Pulmonary artery endothelial cell (primary cell): ENCODE measurements at places on chromosomes 13 and 19. TPM values are rescaled to one million over a fixed set of nuclear protein-coding genes. Genes with fewer than 3 reads are reported as not detected.
A peak's percentile ranks its signal among the peaks of the same experiment; 100 is the strongest.

The PEAK3 gene
- not detected in 2 replicates for total RNA-seq

The PGLYRP2 gene
- 0.04 TPM in 1 of 2 replicates, not detected in the other for total RNA-seq

The PPM1N gene
- total RNA-seq: 0.92 and 3.0 TPM in 2 replicates

The GADD45B gene
- total RNA-seq: 28.4 and 75.6 TPM in 2 replicates

The CEACAM16 gene
- total RNA-seq: not detected in 2 replicates

The NLRP9 gene
- under 0.01 TPM in 1 of 2 replicates, not detected in the other for total RNA-seq

The PLIN3 gene
- total RNA-seq: 121 and 150 TPM in 2 replicates

The DMRTC2 gene
- total RNA-seq: not detected in 2 replicates

- DNase-seq: no peak
Measured at GRCh38 chr13:98293103-98293502, 116.0 kb upstream of the RNF113B start.

DNA sequence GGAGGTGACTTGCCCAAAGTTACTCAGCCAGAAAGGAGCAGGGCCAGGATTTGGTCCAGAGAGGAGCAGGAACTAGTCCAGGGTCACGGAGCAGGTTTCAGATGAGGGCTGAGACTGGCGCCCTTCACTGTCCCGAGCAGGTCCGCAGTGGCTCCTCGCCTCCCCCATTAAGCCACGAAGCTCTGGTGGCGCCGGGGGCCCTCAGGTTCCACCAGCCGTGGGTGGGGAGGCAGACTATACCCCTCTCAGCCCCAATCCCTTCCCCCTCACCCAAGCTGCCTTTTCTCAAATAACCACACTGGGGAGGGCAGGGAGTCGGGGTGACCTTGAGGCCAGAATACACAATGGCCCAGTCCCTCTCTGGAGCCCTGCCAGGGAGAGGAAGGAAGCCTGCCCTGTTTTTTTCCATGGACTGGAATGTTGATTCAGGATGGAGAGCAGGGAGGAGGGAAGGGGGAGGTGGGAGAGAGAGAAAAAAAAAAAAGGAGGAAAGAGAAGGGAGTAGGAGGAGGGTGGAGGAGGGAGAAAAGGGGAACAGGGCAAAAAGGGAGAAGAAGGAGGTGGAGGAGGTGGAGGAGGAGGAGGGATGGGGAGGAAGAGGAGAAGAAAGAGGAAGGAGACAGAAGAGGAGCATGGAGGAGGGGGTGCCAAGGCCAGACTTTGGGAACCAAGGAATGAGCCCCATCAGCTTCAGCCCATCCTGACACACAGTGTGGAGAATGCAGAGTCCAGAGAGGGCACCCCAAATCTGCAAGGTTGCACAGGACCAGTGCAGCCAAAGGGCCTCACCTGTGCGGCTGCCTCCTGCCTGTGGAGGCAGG lies 19.7 kb downstream of the CEACAM16 start:
- DNase-seq: peak; percentile 94

DNA sequence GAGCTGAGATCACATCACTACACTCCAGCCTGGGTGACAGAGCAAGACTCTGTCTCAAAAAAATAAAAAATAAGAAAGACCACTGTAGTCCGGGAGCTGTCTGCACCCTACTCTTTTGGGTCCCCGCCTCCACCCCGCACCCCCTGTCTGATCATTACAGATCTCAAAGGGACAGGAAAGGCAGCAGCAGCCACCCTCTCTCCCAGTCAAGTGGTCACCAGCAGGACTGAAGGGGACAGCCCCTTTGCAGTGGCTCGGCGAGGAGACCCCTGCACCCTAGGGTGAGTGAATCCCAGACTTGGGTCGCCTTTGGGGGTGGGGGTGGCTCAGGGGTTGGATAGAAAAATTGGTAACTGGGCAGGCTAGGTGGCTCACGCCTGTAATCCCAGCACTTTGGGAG lies 12.5 kb upstream of the KCNN1 start:
- DNase-seq: no peak

DNA sequence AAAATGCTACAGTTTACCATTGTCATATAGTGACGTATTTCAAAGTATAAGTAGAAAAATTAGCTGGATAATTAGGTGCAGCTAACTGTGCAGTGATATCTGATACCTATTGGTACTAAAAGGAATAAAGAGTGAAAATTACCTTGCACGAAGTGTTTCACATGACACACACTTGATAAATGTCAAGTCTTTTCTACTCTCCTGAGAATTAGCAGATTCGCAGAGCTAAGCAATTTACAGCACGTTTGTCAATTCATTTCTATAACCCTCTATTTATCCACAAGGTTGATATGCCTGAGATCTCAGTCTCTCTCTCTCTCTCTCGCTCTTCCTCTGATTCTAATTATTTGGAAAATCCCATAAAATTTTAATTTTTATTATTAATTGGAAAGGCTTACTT lies 1109.0 kb downstream of the EFNB2 start:
- DNase-seq: no peak

DNA sequence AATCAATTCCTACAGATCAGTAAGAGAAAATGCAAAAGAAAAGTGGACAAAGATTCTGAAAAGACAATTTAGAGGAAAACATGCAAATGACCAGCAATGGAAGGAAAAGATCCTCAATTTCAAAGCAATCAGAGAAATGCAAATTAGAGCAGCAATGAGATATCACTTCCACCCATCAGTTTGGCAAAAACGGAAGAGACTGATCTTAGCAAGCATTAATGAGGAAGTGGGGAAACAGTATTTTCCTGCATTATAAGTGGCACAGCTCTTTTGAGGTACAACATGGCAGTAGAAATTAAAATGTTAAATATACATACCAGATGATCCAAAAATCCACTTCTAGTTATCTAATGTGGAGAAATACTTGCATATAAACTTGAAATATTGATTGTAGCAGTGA lies 69.1 kb upstream of the SLC7A1 start:
- DNase-seq: no peak

- no peak for DNase-seq
Measured at GRCh38 chr19:42311657-42312056, 1.5 kb upstream of the TMEM145 start.

GRCh38 chr13:93066187-93066586 lies 160.4 kb upstream of the GPC6 start:
- no peak for DNase-seq

- DNase-seq: no peak
Measured at GRCh38 chr19:31518216-31519020, 169.2 kb upstream of the TSHZ3 start.

- no peak for DNase-seq
Measured at GRCh38 chr13:51770681-51771417, 33.1 kb downstream of the DHRS12 start.

DNA sequence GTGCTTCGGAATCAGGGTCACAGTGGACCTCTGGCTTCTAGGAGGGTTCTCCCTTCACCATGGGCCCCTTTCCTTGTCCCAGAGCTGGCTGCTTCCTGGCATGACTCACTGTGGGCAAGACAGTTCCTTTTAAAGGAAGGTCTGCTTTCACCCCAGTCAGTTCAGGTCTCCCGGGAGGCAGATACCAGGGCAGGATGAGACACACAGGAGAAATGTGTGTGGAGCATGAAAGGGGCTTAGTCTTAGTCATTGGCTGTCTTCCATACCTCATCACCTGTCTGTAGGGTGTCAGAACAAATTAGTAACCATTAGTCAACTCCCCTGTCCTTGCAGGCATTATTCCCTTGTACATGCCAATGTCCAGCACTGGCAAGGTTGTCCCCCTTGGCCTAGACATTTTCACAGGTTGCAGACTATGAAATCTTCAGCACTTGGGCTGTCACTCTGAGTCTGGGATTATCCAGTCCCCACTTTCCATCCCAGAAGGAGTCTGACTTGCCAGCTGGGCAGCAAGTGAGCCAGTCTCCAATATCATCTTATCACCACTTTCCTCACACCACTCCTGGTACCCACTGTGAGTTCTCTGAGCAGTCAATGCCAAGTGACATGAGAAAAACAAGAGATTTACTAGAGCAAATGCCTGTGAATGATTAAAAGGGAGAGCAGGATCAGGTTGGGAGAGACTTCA lies 76.8 kb upstream of the MEDAG start:
- no peak for DNase-seq

DNA sequence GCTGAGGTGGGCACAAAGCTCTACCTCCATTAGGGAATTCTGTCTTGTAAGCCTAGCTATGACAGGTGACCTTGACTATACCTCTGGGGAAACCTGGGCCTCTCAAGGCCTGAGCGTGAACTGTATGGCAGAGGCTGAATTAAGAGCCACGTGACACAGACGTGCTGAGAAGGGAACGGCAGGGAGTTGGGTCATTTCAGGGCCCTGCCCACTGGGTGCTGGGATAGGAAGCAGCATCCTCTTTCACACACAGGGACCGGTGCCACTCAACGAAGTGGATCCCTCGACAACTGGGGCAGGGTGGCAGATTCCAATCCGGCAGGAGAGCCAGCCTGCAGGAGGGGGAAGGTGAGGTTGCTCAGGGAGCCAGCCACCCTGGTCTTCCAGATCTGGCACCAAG lies 9.2 kb downstream of the ASF1B start:
- DNase-seq: no peak

GRCh38 chr13:27920677-27921420 lies 1.0 kb downstream of the PDX1 start:
- DNase-seq: no peak

- DNase-seq: no peak
Measured at GRCh38 chr13:77918391-77919245, at the start of gene EDNRB. TSS of gene EDNRB (minus strand) at chr13:77918831. CDS start at chr13:77918573, 258 bp downstream.

- DNase-seq: no peak
Measured at GRCh38 chr13:26946684-26947343, 186.2 kb upstream of the GPR12 start.

DNA sequence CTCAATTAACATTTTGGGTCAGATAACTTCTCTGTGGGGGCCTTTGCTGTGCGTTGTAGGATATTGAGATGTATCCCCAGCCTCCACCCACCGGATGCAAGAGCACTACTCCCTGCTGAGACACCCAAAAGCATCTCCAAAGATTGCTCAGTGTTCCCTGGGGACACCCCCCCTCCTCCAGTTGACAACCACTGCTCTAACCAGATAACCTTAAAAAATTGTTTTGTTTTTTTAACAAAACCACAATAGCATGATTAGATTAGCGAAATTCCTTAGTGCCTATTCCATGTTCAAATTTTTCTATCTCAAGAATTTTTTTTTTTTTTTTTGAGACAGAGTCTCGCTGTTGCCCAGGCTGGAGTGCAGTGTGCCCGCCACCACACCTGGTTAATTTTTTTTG lies 2.6 kb upstream of the EPN1 start:
- no peak for DNase-seq

GRCh38 chr13:76556627-76557026 lies 329.6 kb downstream of the KCTD12 start:
- no peak for DNase-seq

DNA sequence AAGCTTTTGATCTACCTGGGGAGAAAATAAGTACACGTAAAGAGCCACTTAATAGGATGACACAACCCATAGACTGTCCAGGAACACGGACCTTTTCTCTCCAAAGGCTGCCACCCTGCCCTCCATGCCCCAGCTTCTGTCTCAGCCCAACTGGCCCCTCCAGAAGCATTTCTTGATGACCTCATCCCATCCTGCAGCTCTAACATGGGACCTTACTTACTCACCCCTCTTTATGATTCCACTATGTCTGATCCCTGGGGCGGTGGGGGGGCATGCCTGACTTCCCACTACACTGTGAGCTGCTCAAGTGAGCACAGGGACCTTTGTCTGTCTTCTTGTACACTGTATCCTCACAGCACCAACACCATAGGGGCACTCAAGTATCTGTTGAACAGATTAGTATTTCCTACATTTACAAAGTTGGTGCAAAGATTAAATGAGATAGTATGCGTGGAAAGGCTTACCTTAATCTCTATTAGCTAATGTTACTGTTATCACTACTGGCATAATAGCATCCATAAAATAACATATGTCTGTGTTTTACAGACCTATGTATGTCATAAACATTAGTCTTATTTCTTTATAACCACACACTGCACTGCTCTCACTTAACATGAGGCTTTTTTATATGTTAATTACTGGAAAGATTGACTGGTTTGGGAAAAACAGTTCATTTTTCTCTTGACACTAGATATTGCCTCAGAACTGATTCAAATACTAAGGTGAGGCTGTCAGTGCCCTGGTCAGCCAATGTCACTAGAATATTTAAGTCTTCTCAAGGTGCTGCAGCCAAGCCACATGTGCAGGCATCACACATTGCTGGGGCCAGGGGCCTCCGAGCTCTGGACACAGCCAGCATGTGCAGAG lies 100.9 kb downstream of the FOXO1 start:
- no peak for DNase-seq

- DNase-seq: peak; percentile 8
Measured at GRCh38 chr19:57583521-57584416, at the start of gene ZIK1. TSS of gene ZIK1 (plus strand) at chr19:57584145. CDS start at chr19:57584357, 212 bp downstream.

GRCh38 chr19:30587869-30588268 lies 215.7 kb downstream of the ZNF536 start:
- no peak for DNase-seq

DNA sequence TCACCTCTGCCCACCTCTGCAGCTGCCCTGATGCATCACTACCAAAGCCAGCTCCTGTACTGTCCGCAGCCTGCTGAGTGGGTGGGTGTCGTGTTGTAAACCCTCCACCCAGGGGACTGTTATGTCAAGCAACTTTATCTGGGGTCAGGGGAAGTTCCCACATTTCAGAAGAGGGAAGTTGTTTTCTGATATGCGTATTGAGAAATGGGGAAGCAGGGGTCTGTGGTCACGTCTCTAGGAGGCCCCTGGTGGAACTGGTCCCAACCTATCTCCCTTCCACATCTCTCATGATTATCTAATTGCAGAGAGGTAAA lies 31.2 kb downstream of the CLEC17A start:
- no peak for DNase-seq

GRCh38 chr19:43518051-43518450 lies 8.9 kb downstream of the ETHE1 start:
- no peak for DNase-seq

- no peak for DNase-seq
Measured at GRCh38 chr19:17673937-17674799, 14.0 kb downstream of the UNC13A start.

- DNase-seq: no peak
Measured at GRCh38 chr19:32910874-32911273, 41.3 kb upstream of the SLC7A9 start.

GRCh38 chr19:805600-806550 lies 8.6 kb downstream of the PTBP1 start:
- no peak for DNase-seq

GRCh38 chr13:25800523-25800922 lies 251.3 kb downstream of the SHISA2 start:
- no peak for DNase-seq

- DNase-seq: no peak
Measured at GRCh38 chr19:19554074-19555023, 16.3 kb downstream of the CILP2 start.
